ENCODE measurements at places on chromosomes 7 and 10.

DNA sequence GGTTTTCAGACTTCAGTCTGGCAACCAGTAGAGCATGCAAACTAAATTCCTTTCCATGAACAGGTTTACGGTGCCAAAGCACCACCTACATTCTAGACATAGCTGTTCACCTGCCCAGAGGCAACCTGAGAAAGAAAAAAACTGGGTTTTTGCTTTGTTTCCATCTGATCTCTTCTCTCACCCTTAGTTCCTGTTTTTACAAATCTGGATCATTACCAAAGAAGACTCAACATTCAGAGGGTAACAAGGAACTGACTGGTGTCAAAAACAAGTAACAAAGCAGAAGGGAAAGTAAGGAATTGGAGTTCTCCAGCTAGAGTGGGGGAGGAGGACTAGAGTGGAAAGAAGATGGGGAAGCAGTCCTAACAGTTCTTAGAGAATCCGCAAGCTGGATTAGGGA is 36.4 kb downstream of the CPVL start:
- DNase-seq: no peak

GRCh38 chr7:156611014-156612010 is 29.3 kb upstream of the RNF32 start:
- no peak for DNase-seq

- DNase-seq: no peak
These were observed 232.0 kb upstream of the CELF2 start for GRCh38 chr10:10785627-10786026.

- DNase-seq: peak; percentile 80
These were observed 240.3 kb upstream of the KAT6B start for GRCh38 chr10:74586088-74586585.

GRCh38 chr7:79217976-79218626 is 235.4 kb downstream of the MAGI2 start:
- no peak for DNase-seq

DNA sequence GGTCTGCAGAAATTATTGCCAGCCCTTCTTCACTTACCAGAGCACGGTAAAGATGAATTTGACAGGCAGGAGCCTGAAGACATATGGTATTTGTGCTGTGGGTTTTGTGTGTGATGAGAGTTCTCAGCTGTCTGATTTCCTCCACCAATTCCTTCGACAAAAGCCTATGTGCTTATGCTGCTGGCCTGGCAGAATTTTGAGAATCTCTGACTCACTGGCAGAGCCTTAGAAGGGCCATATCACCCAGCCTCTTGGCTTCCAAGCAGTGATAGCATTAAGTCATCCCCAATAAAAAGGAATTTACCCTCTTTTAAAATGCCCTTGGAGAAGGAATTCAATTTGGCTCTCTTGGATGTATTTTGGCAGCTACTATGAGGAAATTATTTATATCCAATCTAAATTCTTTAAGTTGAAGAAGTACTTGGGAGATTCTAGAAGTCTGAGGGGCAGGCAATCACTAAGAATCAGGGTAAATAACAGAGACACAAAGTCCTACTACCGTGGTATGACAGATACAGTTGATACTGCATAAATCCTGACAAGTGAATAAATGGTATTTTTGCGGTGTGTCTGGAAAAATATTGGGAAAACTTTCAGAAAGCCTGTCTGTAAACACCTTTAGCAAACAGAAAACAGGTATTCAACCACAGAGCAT is 68.6 kb upstream of the EFCAB10 start:
- no peak for DNase-seq

DNA sequence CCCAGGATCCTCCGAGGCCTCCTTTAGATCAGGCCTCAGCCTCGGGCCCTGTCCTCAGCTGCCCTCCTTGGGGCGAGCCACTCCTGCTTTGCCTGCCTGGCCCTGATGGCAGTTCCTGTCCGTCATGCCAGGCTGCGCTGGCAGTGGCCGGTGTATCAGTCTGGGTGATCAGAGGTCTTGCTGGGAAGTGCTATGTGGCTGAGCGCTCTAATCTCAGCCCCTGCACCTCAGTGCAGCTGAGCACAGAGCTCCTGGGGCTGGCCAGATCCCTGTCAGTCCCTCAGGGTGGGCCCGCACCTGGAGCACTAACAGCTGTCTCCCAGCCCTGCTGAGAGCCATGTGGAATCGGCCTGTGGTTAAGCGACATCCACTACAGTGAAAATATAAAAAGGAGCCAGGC is 14.8 kb upstream of the CFAP46 start:
- no peak for DNase-seq

- no peak for DNase-seq
These were observed 15.8 kb downstream of the GOLGA7B start for GRCh38 chr10:97865488-97865887.

- DNase-seq: no peak
These were observed 182.7 kb upstream of the LYZL2 start for GRCh38 chr10:30812018-30812851.

- DNase-seq: no peak
These were observed 651 bp upstream of the ARPC1A start for GRCh38 chr7:99325001-99325493.

- DNase-seq: no peak
These were observed 15.5 kb downstream of the CARD11 start for GRCh38 chr7:3028071-3028757.

DNA sequence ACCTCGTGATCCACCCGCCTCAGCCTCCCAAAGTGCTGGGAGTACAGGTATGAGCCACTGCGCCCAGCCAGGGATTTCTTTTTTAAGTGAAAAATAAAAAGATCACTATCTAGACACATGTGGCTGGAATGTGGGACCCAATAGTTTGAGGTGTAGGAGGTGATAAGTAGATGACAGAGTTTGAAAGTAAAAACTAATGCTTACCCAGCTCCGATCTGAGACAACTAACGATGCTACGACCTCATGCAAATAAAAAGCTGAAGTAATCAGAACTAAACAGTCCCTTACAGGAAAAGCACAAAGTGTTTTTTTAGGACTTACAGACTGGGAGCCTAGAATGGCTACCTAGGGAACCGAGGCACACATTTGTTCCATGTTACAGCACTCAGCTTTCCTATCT is 23.0 kb downstream of the PCGF6 start:
- no peak for DNase-seq

GRCh38 chr7:13115157-13115772 is 427.8 kb downstream of the ARL4A start:
- DNase-seq: no peak

DNA sequence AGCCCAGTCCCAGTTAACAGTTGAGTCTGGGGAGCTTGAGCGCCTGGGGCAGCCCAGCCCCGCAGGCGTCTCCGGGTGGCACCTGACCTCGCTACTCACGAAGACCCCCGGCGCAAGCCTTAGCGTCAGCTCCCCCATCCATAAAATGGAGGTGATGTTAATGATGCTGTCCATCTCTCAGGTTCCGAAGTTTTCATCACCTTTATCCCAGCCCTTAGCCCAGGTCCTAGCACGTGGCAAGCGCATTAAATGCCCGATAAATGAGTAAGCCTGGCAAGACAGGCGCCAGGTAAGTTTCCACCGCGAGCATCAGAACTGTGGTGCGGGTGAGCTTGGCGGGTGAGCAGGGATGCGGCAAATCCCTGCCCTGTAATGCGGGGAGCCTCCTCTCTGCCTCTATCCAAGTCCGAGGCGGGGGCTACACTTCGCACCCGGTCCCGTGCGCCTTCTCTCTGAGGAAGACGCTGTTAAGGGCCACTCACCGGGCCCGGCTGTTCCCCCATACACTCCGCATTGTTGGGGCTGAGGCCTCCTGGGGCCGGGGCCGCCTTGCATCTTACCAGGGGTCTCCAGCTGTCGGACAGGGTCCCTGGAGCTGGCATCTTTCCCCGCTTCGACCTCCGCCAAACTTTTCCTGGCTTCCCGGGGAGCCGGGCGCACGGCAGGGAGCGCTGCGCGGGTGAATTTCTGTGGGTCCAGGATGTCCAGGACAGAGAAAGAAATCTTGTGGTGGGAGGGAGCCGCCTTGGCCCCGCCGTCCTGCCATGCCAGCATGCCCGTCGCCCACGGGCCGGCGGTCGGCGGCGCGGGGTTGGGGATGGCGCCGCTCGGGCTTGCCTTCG is 444 bp downstream of the NKX1-2 start:
- DNase-seq: no peak

- DNase-seq: no peak
These were observed 33.7 kb upstream of the CHCHD3 start for GRCh38 chr7:133115596-133115995.

DNA sequence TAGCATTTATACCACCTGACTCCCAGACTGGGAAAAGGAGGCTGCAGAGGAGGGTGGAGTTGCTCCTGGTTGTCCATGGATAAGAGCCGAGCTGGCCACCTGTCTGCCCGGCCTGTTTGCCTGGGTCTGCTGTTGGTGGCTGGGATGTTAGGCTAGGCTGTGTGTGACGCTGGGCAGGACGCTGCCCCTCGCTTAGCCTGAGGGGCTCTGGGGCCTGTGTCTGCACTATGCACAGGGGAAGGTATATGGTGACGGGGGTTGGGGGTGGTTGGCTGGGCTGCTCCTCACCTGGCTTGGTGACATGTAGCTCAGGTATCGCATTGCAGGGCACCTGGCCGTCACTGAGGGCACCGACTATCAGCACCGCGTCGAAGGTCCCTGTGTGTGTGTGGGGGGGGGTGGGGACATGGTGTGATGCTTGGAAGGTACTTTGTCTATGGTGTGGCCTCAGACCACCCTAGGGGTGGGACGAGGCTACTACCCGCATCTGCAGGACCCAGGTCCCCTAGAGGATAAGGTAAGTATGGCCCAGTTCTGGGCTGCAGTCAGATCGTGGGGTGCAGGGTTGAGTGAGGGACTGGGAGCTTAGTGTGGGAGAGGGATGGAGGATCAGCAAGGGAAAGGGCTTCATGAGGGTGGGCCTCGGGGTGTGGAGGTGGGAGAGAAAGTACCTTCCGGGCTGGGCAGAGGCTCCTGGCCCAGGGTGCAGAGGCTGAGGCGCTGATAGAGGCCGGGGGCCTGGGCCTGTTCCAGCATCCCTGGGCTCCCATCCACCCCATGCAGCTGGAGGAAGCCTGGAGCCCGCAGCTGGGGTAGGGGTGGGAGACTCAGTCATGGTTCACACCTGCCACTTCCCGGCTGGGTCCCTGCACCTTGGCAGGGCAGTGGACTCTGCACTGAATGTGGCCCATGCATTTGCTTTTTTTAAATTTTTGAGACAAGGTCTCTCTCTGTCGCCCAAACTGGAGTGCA is 2.3 kb downstream of the METTL27 start:
- no peak for DNase-seq

GRCh38 chr7:157962458-157963306 is 624.9 kb downstream of the PTPRN2 start:
- DNase-seq: no peak

DNA sequence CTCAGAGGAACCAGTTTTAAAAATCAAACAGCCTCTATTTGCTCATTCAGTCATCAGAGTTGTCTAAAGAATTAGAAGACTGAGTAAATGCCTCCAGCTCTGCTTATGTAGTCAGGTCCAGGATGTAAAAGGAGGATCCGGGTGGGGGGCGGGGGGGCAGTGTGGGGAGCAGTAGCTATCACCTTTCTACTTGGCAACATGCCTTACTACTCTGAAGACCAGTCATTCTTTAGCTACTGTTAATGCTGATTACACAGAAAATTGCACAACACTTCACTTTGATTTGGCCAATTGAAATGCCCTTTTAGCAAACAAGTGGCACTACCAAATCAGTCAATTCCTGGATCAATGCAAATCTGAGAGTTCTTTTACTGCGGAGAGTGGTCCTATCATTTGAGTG is 164.2 kb downstream of the NXPH1 start:
- no peak for DNase-seq

DNA sequence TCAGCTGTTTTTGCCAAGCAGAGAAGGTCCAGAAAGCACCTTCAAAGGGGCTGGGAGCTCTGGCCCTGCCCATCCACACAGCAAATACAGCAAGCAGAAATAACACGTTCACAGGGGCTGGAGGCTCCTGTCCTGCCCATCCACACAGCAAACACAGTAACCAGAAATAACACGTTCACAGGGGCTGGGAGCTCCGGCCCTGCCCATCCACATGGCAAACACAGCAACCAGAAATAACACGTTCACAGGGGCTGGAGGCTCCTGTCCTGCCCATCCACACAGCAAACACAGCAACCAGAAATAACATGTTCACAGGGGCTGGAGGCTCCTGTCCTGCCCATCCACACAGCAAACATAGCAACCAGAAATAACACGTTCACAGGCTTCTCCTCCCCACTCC is 558.1 kb downstream of the PTPRN2 start:
- DNase-seq: no peak

GRCh38 chr10:114336823-114337509 is 67.3 kb downstream of the AFAP1L2 start:
- DNase-seq: no peak

DNA sequence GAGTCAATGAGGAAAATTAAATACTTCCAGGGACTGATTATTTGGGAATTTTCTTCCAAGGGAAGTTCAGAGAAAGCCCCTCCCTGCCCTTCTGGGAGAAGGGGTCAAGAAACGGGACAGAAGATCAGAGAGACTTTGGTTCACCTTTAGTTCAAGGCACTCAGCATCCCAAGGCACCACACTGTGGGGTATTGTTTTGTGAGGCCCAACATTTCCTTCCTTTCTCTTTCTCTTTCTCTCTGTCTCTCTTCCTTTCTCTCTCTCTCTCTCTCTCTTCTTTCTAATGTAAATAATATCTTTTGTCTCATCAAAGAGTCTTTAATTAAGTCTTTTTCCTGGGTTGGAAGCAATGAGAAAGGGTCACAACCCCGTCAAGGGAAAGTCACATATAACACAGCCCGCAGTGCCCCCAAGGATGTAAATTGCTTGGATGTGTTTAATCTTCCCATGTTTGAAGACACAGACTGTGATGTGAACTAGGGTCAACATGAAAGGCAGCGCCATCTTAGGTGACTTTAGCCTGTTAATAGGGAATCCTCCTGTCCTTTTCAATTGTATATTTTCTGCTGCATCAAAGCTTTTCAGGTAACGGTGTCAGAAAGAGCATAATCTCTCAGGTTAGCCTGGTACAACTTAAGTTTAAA is 983.3 kb upstream of the C7orf33 start:
- DNase-seq: no peak

DNA sequence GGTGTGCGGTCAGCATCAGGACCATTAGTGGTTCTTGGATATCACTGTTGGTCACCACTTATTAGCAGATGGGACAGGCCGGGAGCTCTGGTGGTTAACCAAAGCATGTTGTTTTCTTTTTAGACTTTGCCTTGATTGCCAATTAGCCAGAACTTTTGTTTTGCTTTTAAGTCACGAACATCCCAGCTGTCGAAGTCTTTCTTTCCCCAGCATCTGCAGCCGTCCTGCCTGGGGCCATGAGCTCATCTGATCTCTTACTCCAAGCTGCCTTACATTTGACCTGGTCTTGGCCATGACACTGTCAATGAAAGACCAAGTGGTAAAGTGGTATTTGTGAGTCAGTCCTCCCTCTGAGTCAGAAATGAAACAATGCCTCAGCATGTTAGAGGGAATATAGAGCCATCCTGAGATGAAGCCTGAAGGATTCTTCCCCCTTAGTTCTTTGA is 53.9 kb upstream of the CREB5 start:
- no peak for DNase-seq

DNA sequence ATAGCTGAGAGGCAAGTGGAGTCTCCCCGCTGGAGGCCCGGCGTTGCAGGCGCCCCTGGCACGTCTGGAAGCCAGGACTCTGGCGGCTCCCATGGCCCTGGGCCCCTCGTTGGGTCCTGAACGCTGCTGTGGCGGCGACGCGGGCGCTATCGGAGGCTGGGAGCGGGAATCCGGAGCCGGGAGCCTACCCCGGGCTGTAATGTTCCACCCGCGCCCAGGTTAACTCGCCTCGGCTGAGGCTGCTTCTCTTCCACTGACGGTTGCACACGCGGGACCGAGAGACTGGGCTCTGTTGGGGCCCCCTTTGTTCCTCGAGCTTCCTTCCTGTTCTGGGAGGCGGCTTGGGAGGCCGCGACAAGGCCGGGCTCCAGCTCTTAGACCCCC is 1.3 kb upstream of the HOXA5 start:
- no peak for DNase-seq

- no peak for DNase-seq
These were observed 171.3 kb downstream of the MAGI2 start for GRCh38 chr7:79282070-79282694.

Measured in CD4-positive, alpha-beta T cell treated with Interleukin-4 for 1 hour (primary cell).